ENCODE measurements at places on chromosomes 5 and 9.

- no peak for DNase-seq
Observed at GRCh38 chr5:10734832-10735523, 26.1 kb downstream of the DAP start.

- no peak for DNase-seq
Observed at GRCh38 chr5:41755705-41756104, 114.5 kb downstream of the OXCT1 start.

GRCh38 chr5:54905942-54906537 is 79.4 kb downstream of the ESM1 start:
- peak; percentile 63 for DNase-seq

GRCh38 chr5:178086266-178086665 is 27.1 kb upstream of the N4BP3 start:
- no peak for DNase-seq

GRCh38 chr9:86443992-86444391 is 89.8 kb upstream of the TUT7 start:
- no peak for DNase-seq

DNA sequence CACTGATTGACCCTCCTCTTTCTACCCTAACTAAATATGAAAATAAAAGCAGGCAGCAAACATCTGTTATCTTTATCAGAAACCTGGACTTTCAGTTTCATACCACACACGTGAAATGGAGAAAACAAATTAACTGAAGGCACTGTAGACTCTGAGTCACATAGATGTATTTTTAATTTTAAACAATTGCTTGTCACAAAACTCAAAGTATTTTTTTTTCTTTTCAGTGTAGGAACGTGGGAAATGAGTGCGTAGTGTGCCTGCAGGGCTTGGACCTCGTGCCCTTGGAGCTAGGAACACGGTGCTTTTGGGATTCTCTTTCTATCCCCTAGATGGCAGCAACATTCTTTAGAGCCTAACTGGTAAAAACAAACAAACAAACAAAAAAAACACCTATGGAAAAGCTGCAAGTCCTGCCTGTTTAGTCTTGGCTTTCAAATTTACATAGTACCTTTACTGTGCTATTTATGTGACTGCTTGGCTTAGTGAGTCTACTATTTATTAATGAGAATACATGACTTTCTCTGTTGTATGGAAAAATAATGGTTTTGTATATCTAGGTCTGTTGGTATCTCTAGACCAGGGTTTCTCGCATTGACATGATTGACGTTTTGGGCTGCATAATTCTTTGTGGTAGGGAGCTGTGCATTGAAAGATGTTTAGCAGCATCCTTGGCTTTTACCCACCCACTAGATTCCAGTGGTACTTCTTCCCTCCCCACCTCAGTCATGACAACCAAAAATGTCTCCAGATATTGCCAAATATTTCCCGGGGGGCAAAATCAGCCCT is 16.8 kb upstream of the ACTBL2 start:
- peak; percentile 70 for DNase-seq

- DNase-seq, result no peak
Observed at GRCh38 chr9:27088981-27089380, 20.0 kb upstream of the TEK start.

GRCh38 chr9:6034954-6035353 is 19.5 kb upstream of the RANBP6 start:
- DNase-seq, result no peak

DNA sequence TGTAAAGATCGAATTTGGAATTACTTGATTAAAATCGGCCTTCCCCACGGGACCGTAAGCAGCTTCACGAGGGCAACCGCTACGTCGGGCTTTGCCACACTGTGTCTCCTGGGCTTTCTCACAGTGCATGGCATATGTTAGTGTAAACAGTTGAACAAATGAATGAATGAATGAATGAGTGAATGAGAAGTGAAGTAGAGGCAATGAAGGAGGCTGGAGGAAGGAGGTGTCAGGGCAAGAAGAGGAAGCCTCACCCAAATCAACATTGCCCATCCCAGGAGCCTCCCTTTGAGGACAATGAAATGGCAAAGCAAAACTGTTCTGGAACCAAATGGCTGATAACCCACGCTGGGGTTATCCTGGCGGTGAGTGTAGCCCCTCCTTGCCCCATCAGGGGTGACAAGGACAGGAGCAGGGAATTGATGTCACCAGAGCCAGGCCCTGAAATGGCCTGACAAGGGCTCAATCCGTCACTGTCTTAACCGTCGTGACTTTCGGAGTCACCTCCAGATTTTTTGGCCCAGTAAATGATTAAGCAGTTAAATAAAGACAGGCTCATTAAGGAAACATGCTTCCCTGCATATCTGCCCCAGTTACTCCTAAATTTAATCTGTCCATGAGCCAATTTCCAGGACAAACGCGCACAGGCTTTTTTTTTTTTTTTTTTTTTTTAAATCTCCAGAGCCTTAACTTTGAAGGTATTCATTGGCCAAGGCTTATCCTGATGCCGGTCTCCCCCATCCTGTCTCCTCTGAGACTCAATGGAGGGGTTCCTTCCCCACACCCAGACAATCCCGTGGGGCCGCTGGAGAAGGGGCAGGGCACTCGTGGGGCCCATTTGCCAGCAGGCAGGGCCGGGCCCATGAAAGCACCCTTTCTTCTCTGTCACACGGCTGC is 88.4 kb upstream of the BOD1 start:
- no peak for DNase-seq

GRCh38 chr5:103434057-103434456 is 128.5 kb downstream of the NUDT12 start:
- no peak for DNase-seq

- DNase-seq, result no peak
Observed at GRCh38 chr5:112002376-112002775, 245.4 kb upstream of the NREP start.

DNA sequence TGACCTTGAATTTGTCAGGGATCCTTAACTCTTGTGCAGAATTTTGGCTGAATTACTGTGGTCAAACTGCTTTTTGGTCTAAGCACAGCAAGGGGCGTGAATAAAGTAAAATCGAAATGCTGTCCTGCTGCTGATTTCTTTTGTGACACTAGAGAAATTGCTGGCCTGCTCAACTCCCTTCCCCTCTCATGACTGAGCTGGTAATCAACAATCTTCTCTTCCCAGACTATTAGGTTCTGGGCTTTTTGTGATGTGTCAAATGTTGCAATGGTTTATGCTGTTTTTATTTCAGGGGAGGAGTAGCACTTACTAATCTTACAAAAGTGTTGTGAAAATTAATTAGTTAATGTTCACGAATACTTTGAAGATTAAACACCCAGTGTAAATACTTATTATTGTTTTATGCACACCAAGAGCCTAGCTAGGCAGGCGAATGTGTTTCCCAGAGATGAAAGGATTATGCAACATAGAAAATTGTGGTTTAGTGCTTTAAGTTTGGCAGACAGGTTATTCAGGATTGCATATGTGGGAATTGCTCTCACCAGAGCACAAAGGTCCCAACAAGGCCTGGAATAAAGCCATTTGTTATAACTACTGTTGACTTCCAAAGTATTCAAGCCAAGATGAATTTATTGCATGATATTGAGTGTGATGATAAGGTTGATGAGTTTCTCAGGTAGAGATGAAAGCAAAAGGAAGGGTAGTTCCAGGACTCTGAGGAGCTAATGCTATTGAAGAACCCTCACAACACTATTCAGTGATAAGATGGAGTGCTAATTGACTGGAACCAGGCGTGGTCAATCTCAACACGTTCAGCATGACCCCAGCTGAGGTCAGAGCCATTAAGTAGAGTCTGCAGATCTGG is 280.7 kb upstream of the ZNF608 start:
- DNase-seq, result no peak

- DNase-seq, result no peak
Observed at GRCh38 chr9:98357921-98358535, 102.6 kb upstream of the TBC1D2 start.

DNA sequence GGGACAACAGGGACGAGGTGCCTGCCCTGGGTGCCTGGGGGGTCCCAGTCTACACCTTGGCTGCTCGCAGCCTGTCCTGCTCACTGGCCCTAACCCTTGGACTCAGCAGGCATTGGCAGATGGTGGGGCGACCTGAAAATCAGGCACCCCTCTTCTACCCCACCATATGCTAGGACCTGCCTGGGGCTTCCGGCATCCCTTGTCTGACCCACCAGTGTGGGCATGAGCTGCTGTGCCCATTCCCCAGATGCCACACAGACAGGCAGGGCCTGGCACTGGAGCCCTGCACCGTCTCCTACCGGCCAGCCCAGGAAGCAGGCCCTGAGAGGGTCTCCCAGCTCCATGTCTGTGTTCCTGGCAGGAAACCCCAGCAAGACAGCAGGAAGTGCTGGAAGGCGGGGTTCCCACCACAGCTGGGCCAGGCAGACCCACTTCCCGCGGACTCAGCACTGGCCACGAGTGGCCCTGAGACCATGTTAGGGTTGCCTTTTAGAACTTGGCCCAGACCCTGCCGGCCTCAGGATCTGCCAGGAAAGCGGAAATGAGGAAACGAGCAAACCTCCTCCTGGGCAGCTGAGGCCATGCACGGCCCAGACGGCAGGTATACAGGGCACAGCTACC is 3.1 kb downstream of the NINJ1 start:
- DNase-seq, result no peak

Measured in KBM-7 (cell line).